ENCODE measurements at places on chromosomes 5 and 9.

GRCh38 chr5:20340126-20340525, 352.1 kb upstream of the CDH18 start:
- no peak for DNase-seq

- DNase-seq: no peak
These were observed 266.2 kb downstream of the ARHGAP26 start for GRCh38 chr5:143036146-143036927.

DNA sequence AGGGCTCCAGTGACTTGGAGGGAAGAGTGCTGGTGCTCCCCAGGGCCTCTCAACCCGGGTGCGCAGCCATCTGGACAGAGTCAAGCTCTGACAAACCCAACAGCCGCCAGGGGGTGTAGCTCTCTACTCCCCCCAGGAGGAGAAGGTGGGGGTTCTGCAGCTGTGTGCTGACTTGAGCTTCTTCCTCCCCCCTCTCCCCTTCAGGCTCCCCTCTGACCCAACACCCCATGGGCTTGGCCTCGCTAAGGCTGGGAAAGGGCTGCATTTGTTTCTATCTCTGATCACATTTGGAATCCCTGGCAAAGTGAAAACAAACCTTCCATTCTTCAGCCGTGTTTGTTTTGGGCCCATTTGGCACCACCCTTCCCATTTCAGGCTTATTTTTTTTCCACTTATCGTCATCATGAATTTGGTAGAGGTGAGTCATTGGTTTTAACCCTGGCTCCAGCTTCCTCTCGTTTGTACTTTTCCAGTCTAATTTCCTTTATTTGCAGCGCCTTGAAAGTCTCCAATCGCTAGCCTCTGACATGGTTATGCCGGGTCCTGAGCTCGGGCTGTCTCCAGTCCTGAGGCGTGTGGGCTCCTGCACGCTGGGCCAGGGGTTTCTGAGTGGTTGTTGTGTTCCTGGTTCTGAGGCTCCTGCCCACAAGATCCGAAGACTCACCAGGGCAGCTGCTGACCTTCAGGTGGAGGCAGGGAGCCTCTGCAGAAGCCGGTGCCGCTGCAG, 36.1 kb downstream of the DAP start:
- no peak for DNase-seq

DNA sequence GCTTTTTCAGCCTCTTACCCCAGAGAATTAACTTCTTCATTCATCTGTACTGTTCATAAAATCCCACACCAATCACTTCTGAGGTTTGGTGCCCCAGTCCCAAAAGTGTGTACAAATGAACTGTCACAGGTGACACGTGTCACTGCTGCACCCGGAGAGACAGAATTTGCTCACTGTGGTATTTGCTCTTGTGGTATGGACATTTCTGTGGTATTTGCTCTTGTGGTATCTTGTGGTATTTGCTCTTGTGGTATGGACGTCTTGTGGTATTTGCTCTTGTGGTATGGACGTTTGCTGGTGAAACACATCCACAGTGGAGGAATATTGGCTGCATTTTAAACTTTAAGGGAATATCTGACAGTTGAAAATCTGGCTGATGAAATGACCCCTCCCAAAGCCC, 214.9 kb upstream of the DAP start:
- no peak for DNase-seq

- DNase-seq: no peak
These were observed 24.7 kb upstream of the IQGAP2 start for GRCh38 chr5:76378355-76378754.

- DNase-seq: no peak
These were observed 65.3 kb upstream of the PLPP1 start for GRCh38 chr5:55600086-55600485.

DNA sequence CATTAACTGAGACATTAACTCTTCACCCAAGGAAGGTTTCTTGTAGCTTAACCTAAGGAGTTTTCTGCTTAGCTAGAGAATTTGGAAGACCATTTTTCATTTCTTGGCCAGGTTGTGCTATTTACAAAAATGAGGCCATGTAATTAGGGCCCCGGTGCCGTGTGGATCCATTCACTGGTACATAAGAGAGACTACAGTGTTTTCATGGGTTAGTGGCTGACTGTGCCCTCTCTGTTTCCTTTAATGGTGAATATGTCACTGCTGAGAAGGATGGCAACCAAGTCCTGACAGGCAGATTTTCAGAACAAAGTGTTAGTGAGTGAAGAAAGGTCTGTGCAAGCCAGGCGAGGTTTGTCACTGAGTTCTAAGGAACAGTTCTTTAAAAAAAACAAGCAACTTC, 15.4 kb downstream of the MEGF10 start:
- no peak for DNase-seq

GRCh38 chr5:177447611-177448243, 1.1 kb downstream of the PRR7 start:
- DNase-seq: no peak

GRCh38 chr5:56481428-56482357, 248.6 kb upstream of the ANKRD55 start:
- no peak for DNase-seq

DNA sequence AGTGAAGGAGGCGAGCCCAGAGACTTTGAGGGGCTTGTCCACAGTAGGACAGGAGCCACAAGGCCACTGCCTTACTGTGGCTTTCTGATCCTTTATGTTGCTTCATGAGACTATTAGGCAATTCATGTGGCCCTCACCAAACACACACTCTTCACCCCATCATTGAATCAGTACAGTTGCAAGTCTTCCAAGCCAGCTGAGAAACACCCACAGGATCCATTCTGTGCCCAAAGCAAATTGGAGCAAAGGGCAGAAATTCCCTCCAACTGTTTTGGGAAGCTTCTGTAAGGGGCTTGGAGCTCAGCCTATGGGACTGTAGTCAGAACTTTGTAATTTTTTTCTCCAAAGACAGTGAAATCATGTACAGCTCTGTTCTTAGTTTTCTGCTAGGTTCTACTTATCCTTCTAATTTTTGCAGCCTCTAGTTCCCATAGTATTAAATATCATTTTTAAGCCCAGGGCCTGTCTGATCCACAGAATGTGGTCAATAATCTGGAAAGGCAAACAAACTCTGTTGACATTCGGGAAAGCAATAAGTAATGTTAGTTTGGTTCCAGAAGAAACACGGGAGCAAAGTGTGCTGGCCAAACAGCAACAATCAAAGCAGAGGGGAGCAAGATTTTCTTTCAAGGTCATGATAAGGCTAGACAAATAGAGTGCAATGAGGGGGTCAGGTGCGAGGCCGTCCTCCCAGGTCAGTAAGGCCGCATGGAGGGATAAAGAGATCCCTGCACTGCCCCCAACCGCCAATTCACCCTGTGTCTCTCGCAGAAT, 47.0 kb downstream of the UBE2QL1 start:
- DNase-seq: no peak

DNA sequence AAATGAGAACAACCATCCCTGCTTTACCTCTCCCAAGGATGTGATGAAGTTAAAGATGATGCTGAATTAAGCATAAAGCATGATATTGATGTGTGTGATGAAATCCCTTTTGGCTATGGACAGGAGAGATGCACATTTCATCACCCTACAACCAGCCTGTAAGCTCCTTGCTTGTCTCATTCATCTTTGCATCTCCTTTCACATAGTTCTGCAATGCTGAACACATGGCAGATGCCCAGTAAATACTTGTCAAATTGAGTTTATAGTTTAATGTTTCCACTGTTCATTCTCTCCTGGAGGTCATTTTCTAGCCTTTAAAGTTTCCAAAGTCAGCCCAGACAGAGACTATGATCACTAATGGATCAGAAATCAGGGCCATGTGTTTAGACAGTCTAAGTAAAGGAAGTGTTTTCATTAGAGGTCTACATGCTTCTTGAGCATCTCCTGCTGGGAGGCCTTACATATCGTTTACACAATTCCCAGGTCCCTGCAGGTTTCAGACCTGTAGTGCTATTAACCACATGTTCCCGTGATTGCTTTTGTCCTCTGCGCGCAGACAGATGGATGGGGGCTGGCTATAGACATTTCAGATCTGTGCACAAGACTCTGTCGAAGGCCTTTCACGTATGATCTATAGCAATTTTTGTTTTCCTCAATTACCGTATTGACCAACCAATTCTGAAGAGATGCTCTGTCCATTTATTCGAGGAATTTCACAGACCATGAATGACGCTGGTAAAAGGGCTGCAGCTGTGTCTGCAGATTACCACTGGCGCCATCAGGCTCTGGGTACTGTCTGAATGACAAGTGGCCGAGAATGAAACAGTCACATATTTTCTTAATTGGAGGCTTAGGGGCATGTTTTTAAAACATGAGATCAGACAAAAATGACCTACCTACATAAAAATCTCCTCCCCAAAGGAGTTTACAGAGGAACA, 49.0 kb upstream of the CKMT2 start:
- no peak for DNase-seq

- DNase-seq: no peak
These were observed 1.6 kb downstream of the SH2D3C start for GRCh38 chr9:127776924-127777289.

- no peak for DNase-seq
These were observed 23.5 kb upstream of the IL12B start for GRCh38 chr5:159353661-159354252.

GRCh38 chr5:88671505-88672499, 211.2 kb downstream of the MEF2C start:
- DNase-seq: no peak

DNA sequence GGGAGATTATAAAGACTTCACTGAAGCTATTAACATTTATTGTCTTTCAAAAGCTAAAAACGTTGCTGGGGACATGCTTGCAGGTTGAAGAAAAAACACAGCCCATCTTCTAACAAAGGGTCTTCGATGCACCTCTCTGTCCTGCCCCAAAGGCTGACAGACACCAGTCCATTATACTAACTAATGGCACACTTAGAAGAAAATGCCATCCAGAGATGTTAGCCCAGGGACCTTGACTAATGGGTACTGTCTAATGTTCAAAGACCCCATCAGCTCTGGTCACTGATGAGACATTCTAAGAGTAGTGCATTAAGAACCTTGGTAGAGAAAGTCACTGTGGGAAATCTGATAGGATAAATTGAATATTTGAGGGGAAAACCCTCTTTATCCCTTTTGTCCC, 124.9 kb downstream of the EBF1 start:
- DNase-seq: no peak

GRCh38 chr5:39394946-39395345, 29.8 kb downstream of the DAB2 start:
- DNase-seq: no peak

DNA sequence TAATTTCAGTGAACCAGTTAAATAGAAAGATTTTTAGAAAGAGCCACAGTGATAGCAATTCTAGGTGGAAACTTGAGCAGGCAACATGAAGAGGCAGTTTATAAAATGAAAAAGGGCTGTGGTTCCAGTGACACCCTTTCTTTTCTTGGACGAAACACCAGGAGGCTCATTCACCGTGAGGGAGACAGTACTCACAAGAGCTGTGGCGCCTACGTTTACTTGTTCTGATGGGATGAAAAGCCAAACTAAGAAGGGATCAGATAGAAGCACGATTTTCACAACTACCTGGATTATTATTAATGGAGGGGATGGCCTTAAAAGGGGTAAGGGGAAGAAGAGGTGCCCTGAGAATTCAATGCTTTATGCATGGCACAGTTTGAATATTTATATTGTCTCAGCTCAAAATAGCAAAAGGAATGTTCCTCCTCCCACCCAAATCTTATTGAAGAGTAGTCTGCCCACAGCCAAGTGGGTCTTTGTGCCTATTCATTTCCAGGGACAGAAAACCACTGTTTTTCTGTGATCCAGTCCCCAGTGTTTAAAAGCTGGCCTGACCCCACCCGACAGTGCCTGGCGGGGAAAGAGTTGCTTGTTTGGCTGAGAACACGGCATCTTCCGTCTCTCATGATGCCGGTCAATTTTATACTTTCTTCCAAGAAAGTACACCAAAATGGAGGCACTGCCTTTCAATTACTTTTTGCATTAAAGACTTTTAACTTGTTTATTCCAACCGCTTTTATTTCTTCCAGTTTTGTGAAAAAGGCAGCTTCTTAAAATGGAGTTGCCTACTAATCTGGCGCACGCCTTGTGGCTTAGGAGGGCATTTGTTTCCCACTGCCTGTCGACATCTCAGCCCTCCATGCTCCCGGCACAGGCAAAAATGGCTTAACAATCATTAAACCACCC, 51.9 kb downstream of the HABP4 start:
- DNase-seq: no peak

DNA sequence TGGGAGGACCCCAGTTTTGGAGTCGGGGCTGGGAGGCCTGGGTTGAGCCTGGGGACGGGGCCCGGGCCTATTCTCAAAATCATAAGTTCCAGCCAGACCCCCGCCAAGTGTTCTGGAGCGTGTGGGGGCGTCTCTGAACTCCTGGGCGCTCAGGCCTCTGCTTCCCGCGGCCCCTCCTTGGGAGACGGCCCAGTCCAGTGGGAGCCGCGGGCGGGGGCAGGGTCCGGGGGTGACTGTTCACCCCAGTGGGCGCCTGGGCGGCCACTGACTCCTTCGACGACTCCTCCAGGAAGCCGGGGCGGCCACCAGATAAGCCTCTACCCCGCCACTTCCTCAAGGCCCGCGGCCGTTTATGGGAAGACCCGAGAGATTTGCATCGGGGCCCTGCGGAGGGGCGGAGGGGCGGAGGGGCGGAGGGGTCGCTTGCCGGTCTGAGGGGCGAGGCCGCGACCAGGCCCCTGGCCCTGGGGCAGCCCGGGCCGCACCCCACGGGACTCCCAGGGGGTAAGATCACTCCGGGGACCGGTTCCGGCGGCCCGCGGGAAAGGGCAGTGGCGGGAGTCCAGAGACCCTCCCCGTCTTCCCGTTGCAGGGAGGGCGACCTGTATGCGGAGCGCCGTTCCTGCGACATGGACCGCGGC, 655 bp downstream of the TOR4A start:
- no peak for DNase-seq

GRCh38 chr9:127975376-127976315, 5.1 kb downstream of the EEIG1 start:
- no peak for DNase-seq

- no peak for DNase-seq
These were observed 2144.3 kb upstream of the C9orf72 start for GRCh38 chr9:29717631-29718030.

DNA sequence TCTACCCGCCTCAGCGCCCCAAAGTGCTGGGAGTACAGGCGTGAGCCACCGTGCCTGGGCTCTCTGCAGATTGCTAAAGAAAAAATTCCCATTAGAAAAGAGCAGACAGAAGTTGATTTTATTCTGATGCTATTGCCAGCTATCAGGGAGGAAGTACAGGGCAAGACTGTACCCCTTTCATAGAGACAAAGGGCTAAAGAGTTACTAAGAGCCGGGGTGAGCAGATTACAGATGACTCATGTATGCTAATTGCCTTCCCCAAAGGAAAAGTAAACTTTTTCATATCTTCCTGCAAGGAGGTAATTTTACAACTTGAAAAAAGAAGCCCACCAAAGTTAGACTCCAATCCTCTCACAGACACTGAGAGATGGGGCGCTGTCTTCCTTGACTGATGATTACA, 42.3 kb upstream of the MCTP1 start:
- no peak for DNase-seq

- no peak for DNase-seq
These were observed 548.5 kb downstream of the DTWD2 start for GRCh38 chr5:118439831-118440230.

- DNase-seq: no peak
These were observed 30.8 kb downstream of the RASGRF2 start for GRCh38 chr5:80990971-80991370.

GRCh38 chr5:179275941-179276837, 69.1 kb downstream of the ADAMTS2 start:
- DNase-seq: no peak

- DNase-seq: no peak
These were observed 51.6 kb downstream of the NUDT12 start for GRCh38 chr5:103510851-103511553.

- no peak for DNase-seq
These were observed 124.3 kb upstream of the ANKRD55 start for GRCh38 chr5:56357426-56357825.

All from stimulated activated CD4-positive, alpha-beta T cell treated with anti-CD3 and anti-CD28 coated beads, TNF-alpha, amount 100 ng/mL, for 1 hour (primary cell).